ENCODE measurements at places on chromosomes 7 and 10. TPM values are rescaled to one million over a fixed set of nuclear protein-coding genes. Genes with fewer than 3 reads are reported as not detected.

Gene AQP1
- total RNA-seq, result 497 TPM

DNA sequence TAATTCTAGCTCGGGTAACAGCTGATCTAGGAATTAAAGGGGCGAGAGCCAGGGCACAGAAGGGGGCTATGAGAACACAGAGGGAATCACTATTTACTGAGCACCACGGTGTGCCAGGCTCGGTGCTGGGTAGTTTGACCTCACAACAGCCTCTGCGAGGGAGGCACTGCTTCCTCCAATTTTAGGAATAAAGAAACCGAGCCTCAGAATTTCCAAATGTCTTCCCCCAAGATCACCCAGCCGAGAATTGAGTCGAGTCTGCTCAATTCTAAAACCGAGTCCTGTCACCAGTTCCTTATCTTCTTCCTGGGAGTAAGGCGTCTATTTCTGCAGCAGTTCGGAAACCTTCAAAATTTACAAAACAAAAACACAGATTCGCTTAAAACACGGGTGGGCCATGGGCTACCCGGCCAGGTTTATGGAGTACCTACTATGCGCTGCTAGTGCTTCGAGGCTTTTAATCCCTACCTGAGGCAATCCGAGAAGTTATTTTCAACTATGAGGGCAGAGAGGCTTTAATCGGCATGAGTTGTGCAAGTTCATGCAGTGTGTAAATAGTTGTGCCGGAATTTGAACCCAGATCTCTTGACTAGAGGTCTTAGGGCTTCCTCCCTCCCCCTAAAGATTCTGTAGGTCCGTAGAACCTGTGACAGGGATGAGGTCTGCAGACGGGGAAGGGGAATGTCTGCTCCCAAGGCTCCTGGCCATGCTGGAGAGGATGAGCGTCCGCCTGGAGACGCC lies 872 bp upstream of the HMX2 start:
- peaks cover 54% of the 10 kb centered on the region for H3K4me1 ChIP-seq
- H3K27ac ChIP-seq, result no peak overlapping the region
- no peaks in the 10 kb centered on the region for H3K36me3 ChIP-seq

GRCh38 chr10:133299224-133299623 lies 9.4 kb downstream of the TUBGCP2 start:
- DNase-seq, result peak; percentile 30
- no peaks in the 10 kb centered on the region for H3K27me3 ChIP-seq
- no peak overlapping the region for H3K27ac ChIP-seq
- H3K4me3 ChIP-seq, result no peak overlapping the region
- H3K4me1 ChIP-seq, result peaks cover 6% of the 10 kb centered on the region

Gene UFSP1
- total RNA-seq, result not detected

Gene RUFY2
- 13.6 TPM for total RNA-seq

DNA sequence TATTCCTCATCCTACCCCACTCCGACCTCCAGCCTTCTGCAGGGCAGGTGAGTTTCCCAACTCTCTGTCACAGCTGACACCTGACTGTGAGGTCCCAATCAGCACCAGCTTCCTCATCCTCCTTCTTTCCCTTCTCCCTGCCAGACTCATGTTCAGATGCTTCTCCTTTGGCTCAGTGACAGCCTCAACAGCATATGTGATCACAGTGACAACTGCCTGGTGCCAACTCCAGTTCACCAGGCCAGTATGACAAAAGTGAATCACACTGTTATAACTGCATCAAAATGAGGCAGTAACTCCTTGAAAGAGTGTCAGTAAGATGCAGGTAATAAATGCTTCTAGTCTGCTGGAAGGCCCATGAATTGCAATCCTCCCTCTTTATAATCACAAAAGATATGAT lies 46.8 kb upstream of the NFE2L3 start:
- H3K36me3 ChIP-seq, result no peaks in the 10 kb centered on the region
- no peak overlapping the region for H3K27ac ChIP-seq
- no peaks in the 10 kb centered on the region for H3K27me3 ChIP-seq
- no peak overlapping the region for H3K4me3 ChIP-seq
- no peaks in the 10 kb centered on the region for H3K4me1 ChIP-seq
- DNase-seq, result no peak

GRCh38 chr10:123868038-123869019 lies 23.3 kb downstream of the CPXM2 start:
- H3K4me1 ChIP-seq, result no peaks in the 10 kb centered on the region
- H3K27me3 ChIP-seq, result no peaks in the 10 kb centered on the region
- no peaks in the 10 kb centered on the region for H3K36me3 ChIP-seq
- H3K4me3 ChIP-seq, result no peak overlapping the region
- peak; percentile 36 for DNase-seq

Gene SEMA4G
- total RNA-seq, result 8.1 TPM

Gene LSM8
- total RNA-seq, result 22.7 TPM

Gene CYP2C9
- 0.92 TPM for total RNA-seq

Gene RNF32
- 1.1 TPM for total RNA-seq

Gene SPDYE2
- total RNA-seq, result 1.1 TPM

DNA sequence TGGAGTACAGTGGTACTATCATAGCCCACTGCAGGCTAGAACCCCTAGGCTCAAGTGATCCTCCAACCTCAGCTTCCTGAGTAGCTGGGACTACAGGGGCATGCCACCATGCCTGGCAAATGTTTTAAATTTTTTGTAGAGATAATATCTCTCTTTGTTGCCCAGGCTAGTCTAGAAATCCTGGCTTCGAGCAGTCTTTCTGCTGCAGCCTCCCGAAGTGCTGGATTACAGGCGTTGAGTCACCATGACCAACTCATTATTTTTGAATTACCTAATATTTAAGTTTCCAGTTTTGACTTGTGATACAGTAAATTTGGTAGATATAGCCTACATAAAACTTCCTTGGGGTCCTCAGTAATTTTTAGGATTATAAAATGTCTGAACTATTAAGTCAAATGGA lies 74.1 kb downstream of the RUNDC3B start:
- H3K27ac ChIP-seq, result no peak overlapping the region
- H3K27me3 ChIP-seq, result no peaks in the 10 kb centered on the region
- no peaks in the 10 kb centered on the region for H3K4me1 ChIP-seq
- DNase-seq, result no peak
- H3K4me3 ChIP-seq, result no peak overlapping the region

Gene AGR3
- 10.5 TPM for total RNA-seq

Gene NEURL1
- not detected for total RNA-seq

- no peak overlapping the region for H3K4me3 ChIP-seq
- H3K36me3 ChIP-seq, result no peaks in the 10 kb centered on the region
- DNase-seq, result no peak
- H3K27me3 ChIP-seq, result no peaks in the 10 kb centered on the region
- no peak overlapping the region for H3K27ac ChIP-seq
Observed at GRCh38 chr7:14606101-14606500, 296.4 kb downstream of the DGKB start.

DNA sequence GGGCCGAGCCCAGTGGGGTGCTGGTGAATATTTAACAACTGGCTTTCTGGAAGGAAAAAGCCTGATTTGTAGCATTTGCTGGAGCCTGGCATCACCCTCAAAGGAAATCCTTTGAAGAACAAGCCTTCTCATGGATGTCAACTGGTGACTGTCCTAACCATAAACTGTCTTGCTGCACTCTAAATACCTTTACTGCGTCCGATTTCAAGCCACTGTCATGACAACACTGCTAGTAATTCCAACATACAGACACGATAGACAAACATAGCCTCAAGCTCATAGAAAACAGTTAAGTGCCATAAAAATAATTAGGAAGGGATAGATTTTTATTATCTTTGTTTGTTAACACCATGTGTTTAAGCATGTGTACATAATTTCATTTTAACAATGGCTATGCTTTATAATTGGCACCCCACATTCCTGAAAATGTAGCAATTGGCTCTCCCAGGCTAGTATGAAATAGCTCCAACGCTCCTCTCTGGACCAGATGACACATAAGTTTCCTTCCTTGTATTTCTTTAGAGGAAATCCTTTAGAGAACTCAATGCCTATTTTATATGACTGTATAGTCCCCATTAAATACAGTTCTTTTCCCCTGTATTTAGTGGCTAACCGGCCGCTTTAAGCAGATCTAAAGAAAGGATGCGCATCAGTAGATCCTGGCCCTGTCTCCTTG lies 273.4 kb downstream of the PRPF18 start:
- no peaks in the 10 kb centered on the region for H3K27me3 ChIP-seq
- H3K36me3 ChIP-seq, result no peaks in the 10 kb centered on the region
- no peak overlapping the region for H3K27ac ChIP-seq
- peaks cover 16% of the 10 kb centered on the region for H3K4me1 ChIP-seq

Gene LIPM
- total RNA-seq, result not detected

DNA sequence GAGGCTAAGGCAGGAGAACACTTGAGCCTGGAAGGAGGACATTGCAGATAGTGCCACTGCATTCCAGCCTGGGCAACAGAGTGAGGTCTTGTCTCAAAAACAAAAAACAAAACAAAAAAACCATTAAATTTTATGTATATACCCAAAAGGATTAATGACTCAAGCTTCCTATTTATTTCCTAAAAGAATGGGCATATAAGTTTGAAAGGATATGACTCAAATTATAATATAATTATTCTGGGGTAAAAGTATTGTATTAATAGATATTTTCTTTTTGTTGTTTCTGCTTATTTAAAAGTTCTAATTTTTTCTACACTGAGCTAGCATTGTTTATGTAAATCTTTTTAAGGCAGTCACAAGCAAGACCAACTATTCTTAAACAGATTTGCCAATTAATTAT lies 42.2 kb upstream of the CABCOCO1 start:
- H3K36me3 ChIP-seq, result no peaks in the 10 kb centered on the region
- peaks cover 3% of the 10 kb centered on the region for H3K4me1 ChIP-seq
- H3K27ac ChIP-seq, result no peak overlapping the region
